Large intestine (tissue), 12 donors: ENCODE measurements at places on chromosomes 1 and 21.

DNA sequence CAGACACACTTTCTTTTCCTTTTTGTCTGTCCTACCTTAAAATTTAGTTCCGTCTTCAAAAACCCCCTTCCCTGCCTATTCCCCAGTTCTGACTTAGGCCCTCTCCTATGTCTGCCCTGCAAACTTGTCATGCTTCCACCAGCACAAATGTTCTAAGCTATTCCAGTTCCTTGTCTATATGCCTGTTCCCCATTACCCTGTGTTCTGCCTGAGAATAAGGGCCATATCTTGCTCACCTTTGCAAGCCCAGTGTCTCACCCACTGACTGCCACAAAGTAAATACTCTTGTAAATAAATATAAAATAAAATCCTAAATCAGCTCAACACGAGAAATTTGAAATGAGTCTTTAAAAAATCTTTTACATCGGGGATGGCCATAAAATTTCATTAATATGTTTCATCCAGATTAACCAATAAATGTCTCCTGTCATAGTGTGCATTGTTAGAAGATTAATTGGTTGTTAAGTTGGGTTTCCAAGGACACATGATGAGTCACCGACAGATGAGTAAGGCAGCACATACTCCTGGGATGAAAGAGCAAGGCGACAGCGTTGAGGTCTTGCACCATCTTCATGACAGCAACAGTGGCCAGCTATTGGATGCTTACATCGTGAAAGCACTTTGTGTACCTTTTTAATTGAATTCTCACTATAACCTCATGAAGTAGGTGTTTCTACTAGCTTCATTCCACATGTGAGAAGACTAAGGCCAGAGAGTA lies 92.6 kb upstream of the NGF start:
- no peak for DNase-seq

- DNase-seq = no peak
Measured at GRCh38 chr1:150487763-150488115, 520 bp downstream of the TARS2 start.

DNA sequence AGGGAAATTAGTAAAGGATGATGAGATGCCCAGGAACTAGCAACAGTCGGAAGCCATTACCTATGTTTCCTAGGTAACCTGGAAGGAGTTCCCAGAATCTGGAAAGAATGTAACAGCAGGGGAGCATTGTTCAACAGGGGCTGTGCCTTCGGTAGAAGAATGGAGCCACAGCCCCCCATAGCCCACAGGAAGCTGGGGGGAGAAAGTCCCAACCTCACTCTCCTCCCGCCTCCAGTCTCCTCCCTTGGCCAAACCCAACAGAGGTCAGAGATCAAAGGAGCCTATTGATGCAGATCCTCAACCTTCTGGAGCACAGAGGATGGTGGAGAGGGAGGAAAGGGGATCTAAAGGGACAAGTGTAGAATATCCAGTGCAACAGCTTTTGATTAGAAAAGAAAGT lies 131.5 kb upstream of the SLC44A3 start:
- no peak for DNase-seq

- peak; percentile 44 for DNase-seq
Measured at GRCh38 chr21:38985568-38986378, 180.0 kb downstream of the ETS2 start.

- no peak for DNase-seq
Measured at GRCh38 chr1:6041432-6042062, 4.1 kb upstream of the KCNAB2 start.
